ENCODE measurements at places on chromosomes 5 and 9. TPM values are rescaled to one million over a fixed set of nuclear protein-coding genes. Genes with fewer than 3 reads are reported as not detected.

Gene ADGRD2
- total RNA-seq = not detected

Gene HCN1
- 0.42 TPM for total RNA-seq

Gene PKD2L2
- 0.39 TPM for total RNA-seq

Gene GFI1B
- total RNA-seq = not detected

GRCh38 chr5:149834246-149834855, 104.2 kb downstream of the PPARGC1B start:
- no peaks in the 10 kb centered on the region for H3K27me3 ChIP-seq
- H3K36me3 ChIP-seq = peaks cover 11% of the 10 kb centered on the region
- no peak for DNase-seq
- peaks cover 6% of the 10 kb centered on the region for H3K4me1 ChIP-seq
- no peak overlapping the region for H3K4me3 ChIP-seq

- no peak overlapping the region for H3K4me3 ChIP-seq
- no peak for DNase-seq
- no peaks in the 10 kb centered on the region for H3K27me3 ChIP-seq
- H3K36me3 ChIP-seq = no peaks in the 10 kb centered on the region
Observed at GRCh38 chr5:11793396-11793795, 110.8 kb downstream of the CTNND2 start.

GRCh38 chr5:83729362-83729761, 8.7 kb upstream of the HAPLN1 start:
- H3K36me3 ChIP-seq = no peaks in the 10 kb centered on the region
- H3K4me1 ChIP-seq = no peaks in the 10 kb centered on the region
- no peak for DNase-seq
- no peaks in the 10 kb centered on the region for H3K27me3 ChIP-seq

- peak overlapping the region; percentile 70 for H3K4me3 ChIP-seq
- peaks cover 14% of the 10 kb centered on the region for H3K36me3 ChIP-seq
- H3K27ac ChIP-seq = peak overlapping the region; percentile 91
- H3K4me1 ChIP-seq = peaks cover 13% of the 10 kb centered on the region
- H3K27me3 ChIP-seq = no peaks in the 10 kb centered on the region
- no peak for DNase-seq
Observed at GRCh38 chr5:132865668-132866341, 464 bp downstream of the GDF9 start.

Data from esophagus muscularis mucosa (tissue), 4 donors.